Posterior cingulate gyrus (tissue), 11 donors: ENCODE measurements at places on chromosomes 6 and 20.
A peak's percentile ranks its signal among the peaks of the same experiment; 100 is the strongest.

- peak; percentile 16 for DNase-seq
Measured at GRCh38 chr20:61684583-61685235, 381.0 kb downstream of the TAF4 start.

DNA sequence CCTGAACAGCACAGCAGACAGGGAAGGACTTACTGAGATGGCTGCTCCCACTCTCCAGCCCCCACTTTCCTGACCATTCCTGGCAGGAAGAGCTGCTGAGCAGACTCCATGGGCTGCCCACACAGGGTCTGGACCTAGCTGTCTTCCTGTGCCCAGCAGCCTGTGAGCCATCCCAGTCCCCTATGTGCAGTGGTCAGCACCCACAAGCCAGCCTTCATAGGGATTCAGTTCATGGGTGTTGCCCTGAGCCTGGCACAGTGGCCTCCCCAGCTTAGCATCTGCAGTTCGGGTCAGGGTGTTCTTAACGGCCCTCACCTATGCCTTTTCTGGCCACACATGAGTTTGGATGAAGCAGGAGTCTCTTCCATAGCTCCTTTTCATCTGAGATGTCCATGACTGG, 32.0 kb downstream of the UBD start:
- DNase-seq: no peak

GRCh38 chr20:52655395-52655794, 316.8 kb upstream of the TSHZ2 start:
- DNase-seq: no peak

GRCh38 chr6:134757911-134758361, 192.0 kb downstream of the ALDH8A1 start:
- DNase-seq: no peak

DNA sequence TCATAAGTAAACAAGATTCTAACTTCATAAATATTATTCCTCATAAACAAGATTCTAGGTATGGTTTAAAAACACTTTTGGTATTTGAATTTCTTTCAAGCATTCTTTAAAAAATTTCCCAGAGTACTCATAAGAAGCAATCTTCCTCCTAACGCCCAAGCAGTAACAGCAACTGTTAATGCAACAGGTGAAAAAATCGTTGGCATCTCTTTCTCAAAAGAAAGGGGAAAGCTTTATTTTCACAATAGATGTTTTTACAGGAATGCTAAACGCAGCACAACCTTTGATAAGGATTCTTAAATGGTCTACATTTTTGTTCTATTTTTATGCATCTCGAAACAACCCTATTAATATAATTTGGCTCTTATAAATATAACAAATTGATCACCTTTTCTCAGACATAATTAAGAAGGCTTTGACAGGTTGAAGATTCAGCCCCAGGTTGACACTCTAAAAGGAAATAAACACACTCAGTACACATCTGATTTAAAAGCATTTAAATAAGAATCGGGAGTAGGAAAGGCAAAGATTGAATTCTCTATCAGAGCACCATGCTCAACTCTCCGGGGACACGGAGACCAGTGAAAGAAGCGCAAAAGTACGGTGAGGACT, 634 bp downstream of the AHI1 start:
- no peak for DNase-seq

- DNase-seq: peak; percentile 84
Measured at GRCh38 chr6:28943557-28944411, 20.0 kb upstream of the TRIM27 start.

GRCh38 chr6:23145781-23146180, 576.4 kb downstream of the HDGFL1 start:
- no peak for DNase-seq

GRCh38 chr6:133567636-133568035, 321.3 kb upstream of the TCF21 start:
- no peak for DNase-seq

DNA sequence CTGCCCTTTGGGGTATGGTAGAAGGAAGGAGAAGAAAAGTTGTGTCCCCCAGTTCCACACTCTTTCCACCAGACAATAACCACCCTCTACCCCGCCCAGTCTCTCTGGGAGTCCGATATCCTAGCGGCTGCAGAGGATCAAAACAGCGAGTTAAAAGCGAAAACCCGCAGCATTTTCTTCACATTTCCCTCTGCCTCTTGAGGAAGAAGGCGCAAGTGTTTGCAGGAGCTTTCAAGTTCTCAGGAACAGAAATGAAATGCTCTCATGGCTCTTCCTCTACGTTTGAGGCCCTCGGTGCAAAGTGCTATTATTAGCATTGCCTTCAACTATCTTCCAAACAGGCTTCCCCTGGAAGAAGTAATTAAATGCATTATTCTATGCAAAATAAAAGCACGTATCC, 52.2 kb upstream of the CCDC167 start:
- no peak for DNase-seq

- no peak for DNase-seq
Measured at GRCh38 chr6:166251655-166252054, 56.5 kb downstream of the PRR18 start.

GRCh38 chr6:87289571-87289970, 32.8 kb upstream of the SMIM8 start:
- no peak for DNase-seq

- DNase-seq: peak; percentile 95
Measured at GRCh38 chr6:30722280-30723112, 2.3 kb downstream of the TUBB start.

DNA sequence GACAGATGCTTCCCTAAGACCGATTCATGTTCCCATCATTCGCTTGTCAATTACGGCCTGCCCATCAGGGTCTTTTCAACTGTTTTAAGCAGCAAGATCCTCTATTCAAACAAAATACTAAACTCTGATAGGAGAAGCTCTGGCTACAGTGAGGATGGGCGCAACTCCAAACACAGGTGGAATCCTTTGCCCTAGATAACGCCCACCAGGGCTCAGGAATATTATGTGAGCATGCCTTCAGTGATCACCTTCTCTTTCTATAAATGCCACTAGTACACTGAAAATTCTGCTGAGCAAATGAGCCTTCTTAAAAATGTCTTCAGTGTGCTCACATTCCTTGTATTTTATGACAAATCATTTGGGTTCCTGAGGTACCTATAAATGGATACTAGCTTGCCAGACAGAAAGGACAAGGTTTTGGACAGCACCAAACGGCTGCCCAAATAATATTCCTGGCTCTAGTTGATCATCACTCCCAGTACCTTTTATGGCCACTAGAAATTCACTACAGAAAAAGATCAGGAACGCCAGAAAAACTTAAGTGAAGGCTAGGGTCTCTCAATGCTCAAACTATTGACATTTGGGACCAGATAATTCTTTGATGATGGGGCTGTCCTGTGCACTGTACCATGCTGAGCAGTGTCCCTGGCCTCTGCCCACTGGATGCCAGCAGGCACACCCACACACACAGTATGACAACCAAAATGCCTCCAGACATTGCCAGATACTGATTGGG, 13.1 kb downstream of the ZNF217 start:
- DNase-seq: no peak

GRCh38 chr20:35474303-35474871, 19.0 kb downstream of the CEP250 start:
- no peak for DNase-seq

DNA sequence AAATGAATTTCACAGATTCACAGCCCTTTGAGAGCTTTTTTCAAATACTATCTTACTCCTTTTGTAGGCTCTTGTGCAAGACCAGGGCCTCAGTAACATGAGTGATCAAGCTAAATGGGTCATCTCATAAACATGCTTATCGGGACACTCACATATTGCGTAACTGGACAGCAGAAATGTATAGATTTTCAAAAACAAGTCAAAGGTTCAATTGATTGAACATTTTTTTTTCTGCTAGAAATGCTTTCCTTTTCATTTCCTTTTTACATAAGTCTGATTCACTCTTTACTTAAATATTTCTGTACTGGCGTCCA, 8.7 kb upstream of the SALL4 start:
- DNase-seq: no peak

DNA sequence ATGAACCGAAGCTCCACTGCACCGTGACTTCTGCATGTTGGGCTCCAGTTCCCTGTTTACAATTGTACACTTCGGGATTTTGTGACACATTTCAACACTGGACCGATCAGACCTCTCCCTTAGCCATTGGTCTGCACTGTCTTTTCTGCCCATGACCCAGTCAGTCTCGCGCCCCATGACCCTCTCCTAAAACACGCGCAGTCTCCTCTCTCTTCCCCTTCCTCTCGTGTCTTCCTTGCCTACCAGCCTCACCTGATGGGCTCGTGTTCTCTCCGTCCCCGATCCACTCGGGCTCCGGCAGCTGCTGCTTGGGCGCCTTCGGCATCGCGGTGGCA, 535 bp upstream of the ABCF1 start:
- no peak for DNase-seq

GRCh38 chr6:21722510-21722909, 129.0 kb downstream of the SOX4 start:
- no peak for DNase-seq

GRCh38 chr6:165223101-165223500, 86.3 kb downstream of the C6orf118 start:
- no peak for DNase-seq
